ENCODE measurements at places on chromosomes 16 and 17. TPM values are rescaled to one million over a fixed set of nuclear protein-coding genes. Genes with fewer than 3 reads are reported as not detected.

ITGAX gene
- 7.0 TPM for polyA plus RNA-seq

CAPNS2 gene
- polyA plus RNA-seq: not detected

- no peak overlapping the region for H3K4me3 ChIP-seq
- no peaks in the 10 kb centered on the region for H3K36me3 ChIP-seq
- no peaks in the 10 kb centered on the region for H3K27me3 ChIP-seq
- H3K4me1 ChIP-seq: peaks cover 7% of the 10 kb centered on the region
- no peak overlapping the region for H3K27ac ChIP-seq
Measured at GRCh38 chr17:59827721-59828477, 64.8 kb downstream of the TUBD1 start.

DNA sequence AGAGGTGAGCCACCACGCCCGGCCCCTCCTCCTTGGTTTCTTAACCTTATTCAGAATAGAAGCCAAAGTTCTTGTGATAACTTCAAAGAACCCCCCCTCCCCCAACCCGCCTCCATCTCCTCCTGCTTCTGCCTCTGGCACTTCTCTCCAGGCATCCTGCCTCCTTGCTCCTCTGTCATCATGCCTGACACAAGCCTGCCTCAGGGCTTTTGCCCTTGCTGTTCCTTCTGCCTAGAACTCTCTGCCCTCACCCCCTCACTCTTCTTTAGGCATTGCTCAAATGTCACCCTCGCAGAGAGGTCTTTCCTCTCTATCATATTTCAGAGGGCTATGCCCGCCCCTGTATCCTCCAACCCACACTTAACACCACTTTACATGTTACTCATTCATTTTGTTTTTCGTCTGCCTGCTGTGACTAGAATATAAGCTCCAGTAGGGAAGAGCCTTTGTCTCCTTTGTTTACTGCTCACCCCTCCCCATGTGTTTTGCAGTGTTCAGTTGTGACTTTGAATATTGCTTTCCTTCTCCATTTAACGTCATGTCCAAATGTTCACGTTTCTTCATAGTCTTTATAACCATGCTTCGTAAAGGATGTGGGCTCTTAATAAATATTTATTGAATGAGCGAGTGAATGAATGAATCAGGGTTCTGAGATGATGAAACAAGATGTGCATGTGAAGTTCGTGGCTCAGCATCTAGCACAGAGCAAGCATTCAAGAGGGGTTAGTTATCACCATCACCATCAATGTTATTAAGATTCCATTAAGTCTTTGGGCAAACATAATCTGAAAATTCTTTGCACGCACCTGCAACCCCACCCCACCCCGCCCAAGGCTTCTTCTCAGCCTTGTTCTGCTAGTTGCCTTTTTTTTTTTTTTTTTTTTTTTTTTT lies 186.2 kb upstream of the WSCD1 start:
- H3K36me3 ChIP-seq: no peaks in the 10 kb centered on the region
- no peak for DNase-seq
- no peak overlapping the region for H3K4me3 ChIP-seq
- no peaks in the 10 kb centered on the region for H3K4me1 ChIP-seq
- H3K27me3 ChIP-seq: no peaks in the 10 kb centered on the region

- peak overlapping the region; percentile 85 for H3K4me3 ChIP-seq
- peaks cover 12% of the 10 kb centered on the region for H3K36me3 ChIP-seq
- DNase-seq: no peak
- peak overlapping the region; percentile 83 for H3K27ac ChIP-seq
- no peaks in the 10 kb centered on the region for H3K27me3 ChIP-seq
Measured at GRCh38 chr17:75152922-75153779, 1.2 kb downstream of the JPT1 start.
